Activated CD4-positive, alpha-beta T cell treated with anti-CD3 and anti-CD28 coated beads for 24 hours (primary cell): ENCODE measurements at places on chromosomes 1 and 21.
A peak's percentile ranks its signal among the peaks of the same experiment; 100 is the strongest.

DNA sequence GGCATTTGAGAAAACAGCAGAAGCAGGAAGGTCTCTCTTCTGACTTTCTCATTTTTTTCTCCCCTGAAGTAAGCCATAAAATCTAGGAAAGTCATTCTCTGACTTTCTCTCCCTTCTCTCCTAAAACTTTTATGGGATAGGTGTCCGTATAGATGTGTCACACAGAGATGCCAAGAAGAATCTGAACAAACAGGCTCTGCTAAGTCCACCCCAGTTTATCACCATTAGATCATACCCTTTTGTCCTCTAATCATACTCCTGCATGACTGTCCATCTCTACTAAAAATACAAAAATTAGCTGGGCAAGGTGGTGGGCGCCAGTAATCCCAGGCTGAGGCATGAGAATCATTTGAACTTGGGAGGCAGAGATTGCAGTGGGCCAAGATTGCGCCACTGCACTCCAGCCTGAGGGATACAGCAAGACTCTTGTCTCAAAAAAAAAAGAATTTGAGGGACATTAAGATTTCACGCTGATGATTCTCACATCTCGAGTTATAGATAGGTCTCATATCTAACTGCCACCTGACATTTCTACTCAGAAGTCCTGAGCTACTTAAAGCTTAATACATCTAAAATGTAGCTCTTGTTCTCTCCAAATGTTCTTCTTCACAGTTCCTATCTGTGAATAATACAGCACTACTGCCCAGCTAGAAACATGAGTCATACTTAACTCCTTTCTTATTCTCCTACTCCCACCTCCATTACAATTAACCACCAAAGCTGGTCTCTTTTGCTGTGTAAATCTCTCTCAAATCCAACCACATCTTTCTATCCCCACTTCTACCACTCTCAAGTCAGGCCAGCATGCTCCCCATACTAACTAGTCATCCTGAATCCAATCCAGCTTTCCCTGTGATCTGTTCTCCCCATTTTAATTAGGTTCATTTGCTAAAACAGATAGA is 47.7 kb downstream of the ZNF644 start:
- DNase-seq, result no peak

- DNase-seq, result no peak
Observed at GRCh38 chr1:5738911-5739462, 253.2 kb downstream of the NPHP4 start.

DNA sequence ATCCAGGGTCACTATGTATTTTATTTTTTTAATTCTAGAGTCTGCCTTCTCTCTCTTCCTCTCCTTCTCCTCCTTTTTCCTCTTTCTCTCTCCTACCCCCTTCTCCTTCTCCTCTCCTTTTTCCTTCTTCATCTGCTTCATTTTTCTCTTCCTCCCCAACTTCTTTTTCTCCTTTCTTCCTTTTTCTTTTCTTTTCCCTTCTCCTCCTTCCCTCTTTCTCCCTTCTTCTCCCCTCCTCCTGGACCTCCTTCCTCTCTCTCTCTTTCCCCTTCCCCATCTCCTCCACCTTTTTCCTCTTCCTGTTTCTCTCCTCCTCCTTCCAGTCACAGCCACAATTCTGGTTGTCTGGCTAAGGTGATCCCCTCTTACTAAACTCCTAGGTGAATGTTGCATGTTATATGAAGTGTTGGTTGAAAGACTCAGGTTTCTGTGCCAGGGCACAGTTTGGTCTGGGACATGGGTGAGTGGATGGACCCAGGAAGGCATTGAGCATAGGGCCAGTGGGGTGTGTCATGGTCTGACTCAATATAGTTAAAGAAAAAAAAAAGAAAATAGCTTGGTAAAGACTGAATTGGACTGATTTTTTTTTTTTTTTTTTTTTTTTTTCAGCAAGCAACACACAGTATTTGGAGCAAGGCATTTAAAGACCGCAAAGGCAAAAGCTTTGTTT is 266.9 kb downstream of the TGFB2 start:
- DNase-seq, result no peak

- DNase-seq, result no peak
Observed at GRCh38 chr1:234593771-234594504, 16.0 kb downstream of the IRF2BP2 start.

DNA sequence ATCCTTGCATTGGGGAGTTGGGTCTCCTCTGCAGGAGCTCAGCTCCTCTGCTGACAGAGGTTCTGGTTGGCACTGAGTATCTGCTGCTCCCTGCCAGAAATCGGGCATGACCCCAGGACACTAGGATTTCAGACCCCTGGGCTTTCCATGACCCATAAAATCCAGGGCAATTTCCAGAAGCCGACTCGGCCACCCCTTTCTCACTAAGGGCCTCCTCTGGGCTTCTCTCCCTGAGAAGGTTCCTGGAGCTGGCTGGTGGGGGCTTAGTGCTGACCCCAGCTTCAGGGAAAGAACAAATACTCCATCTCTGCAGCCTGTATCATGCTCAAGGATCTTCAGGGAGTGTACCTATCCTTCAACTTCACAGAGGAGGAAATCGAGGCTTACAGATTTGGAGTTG is 603.4 kb downstream of the PTPRU start:
- DNase-seq, result no peak

- DNase-seq, result no peak
Observed at GRCh38 chr1:40425198-40425597, 25.1 kb upstream of the ZFP69B start.

DNA sequence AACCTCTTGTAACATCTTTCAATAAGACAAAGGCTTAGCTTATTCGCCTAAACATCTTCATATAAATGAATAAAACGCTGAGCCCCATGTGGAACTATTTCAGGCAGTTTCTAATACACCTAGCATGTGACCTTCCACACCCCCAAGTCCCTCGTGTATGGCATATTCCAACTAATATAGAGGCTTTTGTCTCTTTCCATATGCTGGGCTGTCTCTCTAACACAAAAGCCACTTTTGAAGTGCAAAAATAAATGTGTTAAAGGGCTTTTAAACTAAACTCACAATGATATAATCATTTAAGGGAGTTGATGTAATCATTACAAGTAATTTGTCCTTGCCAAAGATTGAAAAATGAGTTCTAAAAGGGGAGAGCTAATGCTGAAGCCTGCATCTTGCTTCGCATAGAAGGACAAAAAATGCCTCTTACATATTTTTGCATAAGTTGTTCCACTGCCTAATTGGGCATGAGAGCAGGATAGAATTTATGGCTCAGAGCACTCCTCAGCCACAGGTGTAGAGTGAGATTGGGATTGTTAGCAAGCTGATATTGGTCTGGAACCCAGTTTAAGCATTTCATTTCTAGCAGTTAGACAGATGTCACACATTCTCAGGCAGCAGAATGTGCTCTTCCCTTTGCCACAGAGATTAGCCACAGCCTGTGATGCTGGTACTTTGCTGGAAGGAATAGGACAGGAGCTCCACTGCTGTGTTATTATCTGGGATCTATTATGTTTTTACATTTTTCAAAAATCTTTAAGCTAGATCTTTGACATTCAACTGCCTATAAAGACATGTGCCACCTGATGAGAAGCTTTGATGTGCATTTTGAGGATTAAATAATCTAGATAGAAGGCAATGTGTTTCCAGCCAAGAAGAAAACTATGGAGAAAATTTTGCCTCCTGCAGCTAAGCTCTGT is 1044.4 kb downstream of the ADGRL2 start:
- DNase-seq, result no peak

DNA sequence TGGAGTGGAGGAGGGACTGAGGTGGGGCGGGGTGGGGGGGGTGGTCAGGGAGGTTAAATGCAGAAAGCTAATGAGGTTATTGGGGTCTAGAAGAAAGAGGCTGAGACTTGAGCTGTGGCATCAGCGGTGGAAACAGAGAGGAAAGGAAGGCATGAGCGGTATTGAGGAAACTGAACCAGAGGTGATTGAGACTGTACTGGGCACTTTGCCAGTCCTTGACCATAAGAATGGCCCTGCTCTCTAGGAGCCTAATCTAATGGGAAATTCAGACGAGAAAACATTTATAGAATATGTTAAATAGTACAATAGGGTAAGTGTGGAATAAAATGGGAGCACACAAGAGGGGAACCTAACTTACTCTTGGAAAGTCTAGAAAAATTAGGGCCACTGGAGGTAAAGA is 23.7 kb downstream of the SLC44A3 start:
- no peak for DNase-seq

DNA sequence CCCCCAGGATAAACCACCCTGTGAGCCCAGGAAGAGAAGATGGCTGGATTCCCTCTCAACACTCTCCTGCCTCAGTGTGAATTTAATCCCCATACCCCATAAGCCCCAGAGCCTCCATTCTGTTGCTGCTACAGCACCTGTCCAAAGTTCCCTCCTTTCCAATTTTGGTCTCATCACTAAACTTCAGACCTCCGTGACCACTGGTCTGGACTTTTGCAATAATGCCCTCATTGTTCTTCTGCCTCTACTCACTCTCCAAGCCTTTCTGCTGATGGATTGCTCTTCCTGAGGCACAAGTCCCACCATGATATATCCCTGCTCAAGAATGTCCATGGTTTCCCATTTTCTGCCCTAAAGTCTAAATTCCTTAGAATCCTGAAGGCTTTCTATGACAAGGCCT is 83.2 kb downstream of the CD58 start:
- no peak for DNase-seq

- DNase-seq, result no peak
Observed at GRCh38 chr1:206969090-206969489, 1.2 kb downstream of the FCAMR start.

GRCh38 chr1:23222331-23222730 is 5.0 kb upstream of the HTR1D start:
- no peak for DNase-seq

DNA sequence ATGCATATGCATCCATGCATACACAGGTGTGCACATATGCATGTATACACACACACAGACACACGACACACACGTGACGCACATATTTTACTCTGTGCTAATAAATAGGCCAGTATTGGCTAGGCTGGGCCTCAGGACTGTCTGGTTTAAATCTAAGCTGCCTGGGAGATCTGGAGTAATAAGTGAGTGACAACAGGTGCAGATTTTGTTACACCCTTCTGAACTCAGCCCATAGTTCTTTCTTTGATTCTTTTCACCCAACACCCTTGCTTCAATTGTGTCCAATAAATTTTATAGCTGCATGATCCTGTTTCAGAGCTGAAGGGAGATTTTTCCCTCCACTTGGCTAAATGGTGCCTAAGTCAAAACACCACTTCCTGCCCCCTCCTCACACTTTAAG is 132.8 kb downstream of the FGGY start:
- no peak for DNase-seq

- no peak for DNase-seq
Observed at GRCh38 chr21:46063227-46063626, 34.7 kb upstream of the COL6A2 start.

GRCh38 chr1:21704145-21704544 is 35.0 kb upstream of the RAP1GAP start:
- DNase-seq, result no peak

GRCh38 chr1:22903113-22903512 is 69.6 kb downstream of the LACTBL1 start:
- DNase-seq, result no peak

- no peak for DNase-seq
Observed at GRCh38 chr1:54290506-54291184, 90.7 kb downstream of the MRPL37 start.

DNA sequence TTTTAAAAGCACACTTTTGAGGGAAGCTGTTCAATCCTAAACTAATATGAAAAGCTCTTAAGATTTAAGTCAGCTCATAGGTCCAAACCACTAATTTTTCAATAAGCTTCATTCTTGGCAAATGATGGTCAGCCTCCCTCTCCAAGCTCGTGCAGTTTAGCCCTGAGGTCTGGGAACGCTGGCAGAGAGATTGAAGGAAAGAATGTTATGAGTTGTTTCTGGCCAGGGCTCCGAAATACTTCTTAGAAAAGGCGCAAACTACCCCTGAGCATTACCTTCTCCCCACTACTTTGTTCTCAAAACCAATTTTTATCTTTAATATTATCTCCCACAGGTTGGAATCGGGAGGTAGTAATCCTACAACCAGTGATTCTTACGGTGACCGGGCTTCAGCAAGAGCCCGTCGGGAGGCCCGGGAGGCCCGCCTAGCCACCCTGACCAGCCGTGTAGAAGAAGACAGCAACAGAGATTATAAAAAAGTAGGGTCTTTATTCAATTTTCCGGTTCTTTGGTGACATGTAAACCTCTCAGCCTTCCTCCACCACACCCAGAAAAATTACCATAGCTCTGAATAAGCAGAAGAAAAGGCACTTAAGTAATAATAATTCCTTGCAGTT is 147.7 kb downstream of the SYT2 start:
- DNase-seq, result no peak

DNA sequence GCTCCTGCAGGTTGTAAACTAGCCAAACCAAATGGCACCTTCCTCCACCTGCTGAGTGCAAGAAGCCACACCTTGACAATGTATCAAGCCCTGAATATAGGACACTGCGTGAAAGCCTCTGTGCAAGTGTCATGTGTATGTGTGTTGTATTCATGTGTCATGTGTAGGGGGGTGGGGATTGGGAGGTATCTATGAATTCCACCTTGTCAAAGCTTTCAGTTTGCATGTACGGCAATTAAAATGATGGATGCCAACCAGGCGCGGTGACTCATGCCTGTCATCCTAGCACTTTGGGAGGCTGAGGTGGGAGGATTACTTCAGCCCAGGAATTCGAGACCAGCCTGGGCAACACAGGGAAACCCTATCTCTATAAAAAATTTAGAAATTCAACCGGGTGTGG is 19.8 kb downstream of the CD34 start:
- no peak for DNase-seq

- DNase-seq, result no peak
Observed at GRCh38 chr1:205298191-205298994, 23.2 kb downstream of the NUAK2 start.

- no peak for DNase-seq
Observed at GRCh38 chr1:115717541-115717940, 51.0 kb downstream of the CASQ2 start.

DNA sequence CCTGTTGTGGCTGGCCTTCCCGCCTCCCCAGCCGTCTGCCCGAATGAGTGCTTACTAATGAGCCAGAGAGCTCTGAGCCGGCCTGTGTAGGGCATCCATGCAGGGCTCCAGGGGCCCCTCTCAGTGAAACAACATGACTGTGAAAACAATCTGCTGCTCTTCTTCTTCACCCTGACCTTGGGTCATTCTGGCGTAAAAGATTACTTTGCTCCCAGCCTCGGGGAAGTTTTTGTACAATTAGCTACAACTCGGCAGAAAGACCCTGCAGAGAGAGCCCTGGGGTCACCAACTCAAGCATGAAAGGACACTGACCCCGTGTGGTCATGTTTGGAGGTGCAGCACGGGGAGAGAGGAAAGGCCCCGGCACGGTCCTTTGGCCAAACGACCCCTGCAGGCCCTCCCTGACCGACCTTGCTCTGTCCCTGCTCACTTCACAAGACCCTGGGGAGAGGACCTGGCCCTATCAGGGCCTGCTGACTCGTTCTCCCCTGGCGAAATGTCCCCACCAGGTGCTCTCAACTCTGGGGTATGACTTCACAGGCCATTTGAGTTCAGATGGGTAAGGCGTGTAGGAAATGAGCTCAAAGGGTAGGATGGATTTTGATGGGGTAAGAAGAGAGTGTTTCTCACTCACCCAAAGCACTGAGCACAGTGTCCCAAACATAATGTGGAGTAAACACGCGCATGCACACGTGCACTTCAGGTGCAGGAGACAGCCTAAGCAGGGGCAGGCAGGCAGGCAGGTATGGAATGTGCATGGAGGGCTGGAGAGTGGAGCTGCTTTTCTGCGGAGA is 22.9 kb upstream of the FAM20B start:
- peak; percentile 65 for DNase-seq

- no peak for DNase-seq
Observed at GRCh38 chr1:182817802-182818201, 21.3 kb upstream of the DHX9 start.
